Left lung (tissue), 14 donors: ENCODE measurements at places on chromosomes 3 and 15. TPM values are rescaled to one million over a fixed set of nuclear protein-coding genes. Genes with fewer than 3 reads are reported as not detected.

Gene UBE2Q2
- polyA plus RNA-seq, result 52.2 TPM

Gene CACNA2D3
- polyA plus RNA-seq, result 1.1 TPM

Gene SCAANT1
- not detected for polyA plus RNA-seq

Gene GADL1
- 0.79 TPM for polyA plus RNA-seq

Gene HHATL
- 0.86 TPM for polyA plus RNA-seq

Gene PARP9
- polyA plus RNA-seq, result 20.9 TPM

Gene ACTC1
- 4.3 TPM for polyA plus RNA-seq

Gene PCOLCE2
- 2.9 TPM for polyA plus RNA-seq

Gene ZNF621
- 33.1 TPM for polyA plus RNA-seq

Gene GOLGA8T
- polyA plus RNA-seq, result not detected

Gene UMPS
- polyA plus RNA-seq, result 37.5 TPM

Gene SERPINI2
- polyA plus RNA-seq, result 2.3 TPM

Gene CCK
- polyA plus RNA-seq, result not detected

Gene HRG
- 0.08 TPM for polyA plus RNA-seq

Gene SLC15A2
- polyA plus RNA-seq, result 17.7 TPM

Gene GP5
- polyA plus RNA-seq, result 0.77 TPM

Gene CHL1
- polyA plus RNA-seq, result 2.5 TPM

Gene ANKRD34C
- not detected for polyA plus RNA-seq

Gene FYTTD1
- polyA plus RNA-seq, result 115 TPM

Gene TGM4
- polyA plus RNA-seq, result 0.14 TPM

Gene SOX14
- not detected for polyA plus RNA-seq

Gene COL8A1
- 1.4 TPM for polyA plus RNA-seq

Gene CGNL1
- polyA plus RNA-seq, result 40.5 TPM

Gene CASR
- 0.13 TPM for polyA plus RNA-seq
